Activated CD4-positive, alpha-beta T cell treated with anti-CD3 and anti-CD28 coated beads, Interleukin-2, amount 50 U/mL, for 48 hours (primary cell): ENCODE measurements at places on chromosomes 3 and 15.

DNA sequence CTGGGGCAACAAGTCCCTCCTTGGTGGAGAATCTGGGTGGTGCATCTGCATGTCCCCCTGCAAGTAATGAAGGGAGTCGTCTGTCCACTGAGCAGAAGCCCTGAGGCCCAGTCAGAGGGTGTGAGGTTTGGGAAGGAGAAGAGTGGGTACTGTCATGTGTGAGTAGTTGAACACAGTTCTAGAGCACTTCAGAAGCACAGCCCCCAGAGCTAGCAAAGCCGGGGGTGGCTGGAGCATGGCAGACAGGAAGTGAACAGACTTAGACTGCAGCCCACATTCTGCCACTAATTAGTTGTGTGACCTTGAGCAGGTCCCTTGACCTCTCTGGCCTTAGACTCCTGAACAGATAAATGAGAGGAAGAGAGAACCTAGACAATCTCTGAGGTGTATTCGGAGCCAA is 207.6 kb downstream of the UACA start:
- DNase-seq: no peak

DNA sequence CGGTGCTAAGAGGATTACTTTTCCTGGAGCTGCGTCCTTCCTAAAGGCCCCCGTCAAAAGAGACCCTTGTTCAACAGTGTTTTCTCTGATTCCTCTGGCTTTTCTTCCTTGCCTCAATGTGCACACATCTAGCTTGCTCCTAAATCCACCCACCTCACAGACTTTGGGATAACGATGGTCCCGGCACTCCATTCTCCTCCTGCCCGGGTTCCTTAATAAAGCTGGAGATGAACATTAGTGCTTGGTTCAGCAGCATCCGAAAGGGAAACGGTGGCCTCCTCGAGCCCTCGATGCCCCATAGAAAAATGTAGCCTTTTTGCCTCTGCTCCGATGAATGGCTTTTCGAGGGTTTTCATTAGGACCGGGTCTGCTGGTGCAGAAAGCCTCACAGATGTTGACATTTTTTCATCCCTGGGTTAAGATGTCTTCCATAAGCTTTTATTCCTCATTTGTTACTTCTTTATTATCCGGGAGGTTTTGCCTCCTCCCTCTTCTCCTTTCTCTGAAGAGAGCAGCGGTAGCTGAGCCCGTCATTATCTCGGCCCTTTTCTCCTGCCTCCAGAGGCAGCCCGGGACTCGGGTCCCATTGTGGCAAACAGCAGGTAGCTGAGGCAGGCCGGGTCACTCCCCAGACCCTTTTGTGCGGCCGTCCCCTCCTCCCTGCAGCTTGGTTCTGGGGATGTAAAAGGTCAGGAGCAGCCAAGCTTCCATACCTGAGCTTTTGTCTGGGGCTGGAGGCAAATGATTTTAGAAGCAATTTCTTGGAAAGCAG is 64.6 kb downstream of the CPN2 start:
- DNase-seq: no peak

DNA sequence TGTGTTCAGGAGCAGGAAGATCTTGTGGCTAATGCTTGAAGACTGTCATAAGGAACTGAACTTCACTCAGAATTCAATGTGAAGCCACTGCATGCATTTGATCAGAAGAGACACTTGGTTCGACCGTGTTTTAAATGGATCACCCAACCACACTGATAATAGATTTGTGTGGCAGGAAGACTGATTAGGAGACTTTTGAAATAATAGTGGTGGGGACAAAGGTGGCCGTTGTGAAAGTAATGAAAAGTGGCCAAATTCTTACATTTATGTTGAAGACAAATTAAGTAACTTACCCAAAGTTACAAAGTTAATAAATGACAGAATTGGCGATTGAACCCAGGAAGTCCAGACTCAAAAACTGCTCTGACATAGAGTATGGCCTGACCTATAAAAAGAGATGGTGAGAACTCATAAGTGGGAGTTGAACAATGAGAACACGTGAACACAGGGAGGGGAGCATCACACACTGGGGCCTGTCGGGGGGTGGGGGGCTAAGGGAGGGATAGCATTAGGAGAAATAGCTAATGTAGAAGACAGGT is 286.9 kb upstream of the DNAJC19 start:
- no peak for DNase-seq

DNA sequence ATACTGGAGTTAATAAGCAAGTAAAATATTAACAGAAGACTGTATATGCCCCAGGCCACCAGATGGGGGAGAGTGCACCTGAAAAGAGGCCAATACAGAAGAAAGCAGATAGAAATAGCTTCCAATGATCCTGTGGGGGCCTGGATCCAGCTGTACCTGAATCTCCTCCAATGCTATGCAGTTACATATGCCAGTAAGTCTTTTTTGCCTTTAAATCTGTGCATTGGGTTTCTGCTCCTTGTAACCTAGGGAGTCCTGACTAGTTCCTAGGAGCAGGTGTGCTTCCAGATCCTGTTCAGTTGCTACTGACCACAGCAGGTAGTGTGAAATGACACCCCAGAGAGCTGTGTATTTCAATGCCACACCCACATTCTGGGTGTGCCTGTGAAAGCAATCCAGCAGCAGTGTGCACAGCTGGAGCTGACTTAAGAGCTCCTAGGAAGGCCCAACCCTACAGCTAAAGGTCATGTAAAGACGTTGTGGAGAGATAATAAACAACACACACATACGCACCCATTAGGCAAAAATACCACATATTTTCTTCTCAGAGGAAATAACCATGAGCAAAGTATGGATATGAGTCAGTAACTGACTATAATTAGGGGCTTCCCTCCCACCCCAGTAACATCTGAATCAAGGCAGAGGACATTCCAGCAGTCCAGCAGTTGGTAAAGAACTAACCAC is 62.2 kb upstream of the AKAP13 start:
- no peak for DNase-seq

DNA sequence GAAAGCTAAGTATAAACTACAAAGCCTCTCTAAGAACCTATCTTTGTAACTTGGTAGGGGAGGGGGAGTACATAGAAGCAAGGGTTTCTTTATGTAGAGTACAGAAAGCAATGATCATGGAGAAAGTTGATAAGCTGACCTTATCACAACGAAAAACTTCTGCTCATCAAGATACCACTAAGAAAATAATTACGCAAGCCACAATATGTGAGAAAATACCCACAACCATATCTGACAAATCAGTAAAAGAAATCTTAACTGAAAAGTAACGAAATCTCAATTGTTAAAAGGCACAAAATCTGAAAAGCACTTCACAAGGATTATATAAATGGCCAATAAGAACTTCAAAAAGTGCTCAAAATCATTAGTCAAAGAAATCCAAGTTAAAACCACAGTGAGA is 35.1 kb upstream of the RPS17 start:
- no peak for DNase-seq

DNA sequence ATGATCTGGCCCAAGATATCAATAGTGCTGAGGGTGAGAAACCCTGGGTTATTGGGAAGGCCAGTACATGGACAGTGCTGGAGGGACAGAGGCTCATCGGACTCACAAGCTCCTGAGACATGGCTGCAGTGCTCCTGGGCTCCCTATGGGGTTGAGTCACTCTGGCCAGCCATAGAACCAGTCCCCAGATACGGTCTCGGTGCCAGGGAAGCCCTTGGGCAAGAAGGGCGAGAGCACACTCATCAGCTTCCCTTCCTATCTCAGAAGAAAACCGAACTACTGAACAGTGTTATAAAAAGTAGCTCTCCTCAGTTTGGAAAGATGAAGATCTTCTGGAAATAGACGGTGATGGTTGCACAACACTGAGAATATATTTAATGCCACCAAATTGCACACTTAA is 34.4 kb downstream of the POC1A start:
- no peak for DNase-seq

GRCh38 chr3:71228156-71228866 is 355.2 kb downstream of the FOXP1 start:
- DNase-seq: no peak

GRCh38 chr3:110106805-110107204 is 769.5 kb upstream of the DPPA4 start:
- no peak for DNase-seq

DNA sequence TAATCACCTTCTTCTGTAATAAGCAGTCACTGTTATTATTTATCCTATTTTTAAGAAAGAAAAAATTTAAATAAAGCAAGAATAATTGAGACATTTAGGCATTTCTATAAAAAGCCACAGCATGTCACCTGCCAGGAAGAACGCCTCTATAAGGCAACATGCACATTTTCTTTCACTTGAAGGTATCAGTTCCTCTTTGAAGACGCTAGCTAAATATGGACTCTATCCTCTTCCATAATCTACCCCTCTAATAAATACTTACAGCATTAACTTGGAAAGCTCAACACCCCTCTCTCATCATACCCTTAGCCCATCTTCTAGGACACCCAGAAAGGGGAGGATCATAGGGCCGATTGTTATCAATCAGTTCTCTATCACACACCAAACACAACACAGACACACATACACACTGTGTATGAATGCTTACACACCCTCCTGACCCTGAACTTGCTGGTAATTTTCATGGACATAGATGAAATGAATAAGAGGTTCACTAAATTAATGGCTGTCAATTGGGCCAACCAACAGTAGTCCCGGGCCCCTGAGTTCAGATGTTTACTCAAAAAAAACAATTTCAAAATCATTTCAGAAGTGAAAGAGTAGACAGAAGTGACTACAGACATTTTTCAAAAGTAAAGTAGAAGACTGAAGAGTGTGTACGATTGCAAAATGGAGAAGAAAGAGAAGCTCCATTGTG is 102.5 kb downstream of the ZMAT3 start:
- no peak for DNase-seq

GRCh38 chr3:21734746-21735145 is 16.3 kb downstream of the ZNF385D start:
- no peak for DNase-seq

DNA sequence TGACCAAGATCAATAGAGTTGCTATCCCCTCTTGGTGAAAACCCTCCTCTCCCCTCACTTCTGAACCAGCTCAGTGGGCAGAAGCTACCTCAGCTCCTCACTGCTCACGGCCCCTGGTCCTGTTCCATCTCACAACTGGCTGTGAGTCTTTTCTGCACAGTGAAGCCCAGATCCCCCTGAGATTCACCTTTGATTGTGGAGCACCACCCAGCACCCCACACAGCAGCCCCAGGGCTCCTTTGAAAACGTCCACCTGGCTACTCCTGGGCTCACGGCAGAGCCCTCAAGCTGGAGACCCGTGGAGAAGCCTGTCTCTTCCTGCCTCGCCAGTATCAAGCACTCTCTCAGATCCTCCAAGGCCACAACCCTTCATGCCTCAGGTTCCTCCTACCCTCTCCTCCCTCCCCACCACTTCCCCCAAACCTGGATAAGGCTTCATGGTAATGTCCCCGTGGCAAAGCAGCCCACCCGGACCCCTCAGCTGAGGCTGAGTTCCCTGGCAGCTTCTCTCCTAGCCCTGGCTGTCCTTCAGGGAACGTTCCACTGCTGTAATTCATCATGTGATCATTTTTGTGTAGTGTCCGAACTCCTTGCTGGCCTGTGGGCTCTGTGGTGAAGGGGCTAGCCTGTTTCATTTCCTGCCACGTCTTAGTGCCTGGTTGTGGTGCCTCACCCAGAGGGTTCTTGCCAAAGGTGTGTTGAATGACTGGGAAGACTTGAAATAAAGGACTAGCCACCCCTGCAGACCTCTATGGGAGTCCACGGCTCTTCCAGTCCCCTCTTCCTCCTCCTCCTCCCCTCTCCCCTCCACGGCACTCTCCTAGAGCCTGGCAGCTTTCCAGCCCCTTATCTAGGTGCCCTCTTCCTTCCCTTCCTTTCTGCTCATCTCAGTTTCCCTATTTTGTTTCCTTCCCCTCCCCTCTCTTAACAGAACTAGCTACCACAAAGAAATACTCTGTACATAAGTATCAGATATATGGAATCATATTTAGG is 44.5 kb downstream of the KY start:
- no peak for DNase-seq

DNA sequence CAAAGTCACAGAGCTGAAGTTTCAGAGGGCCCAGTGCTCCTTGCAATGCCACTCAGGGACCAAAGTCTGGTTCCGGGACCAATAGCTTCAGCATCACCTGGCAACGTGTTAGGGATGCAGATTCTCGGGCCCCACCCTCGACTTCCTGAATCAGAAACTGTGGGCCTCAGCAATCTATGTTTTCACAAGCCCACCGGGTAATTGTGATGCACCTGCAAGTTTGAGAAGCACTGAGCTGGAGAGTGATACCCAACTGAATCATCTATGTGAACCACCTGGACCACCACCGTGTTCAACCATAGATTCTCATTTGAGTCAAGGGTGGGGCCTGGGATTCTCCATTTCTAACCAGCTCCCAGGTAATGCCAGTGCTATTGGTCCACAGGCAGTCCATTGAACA is 55.7 kb downstream of the CORO2B start:
- no peak for DNase-seq

DNA sequence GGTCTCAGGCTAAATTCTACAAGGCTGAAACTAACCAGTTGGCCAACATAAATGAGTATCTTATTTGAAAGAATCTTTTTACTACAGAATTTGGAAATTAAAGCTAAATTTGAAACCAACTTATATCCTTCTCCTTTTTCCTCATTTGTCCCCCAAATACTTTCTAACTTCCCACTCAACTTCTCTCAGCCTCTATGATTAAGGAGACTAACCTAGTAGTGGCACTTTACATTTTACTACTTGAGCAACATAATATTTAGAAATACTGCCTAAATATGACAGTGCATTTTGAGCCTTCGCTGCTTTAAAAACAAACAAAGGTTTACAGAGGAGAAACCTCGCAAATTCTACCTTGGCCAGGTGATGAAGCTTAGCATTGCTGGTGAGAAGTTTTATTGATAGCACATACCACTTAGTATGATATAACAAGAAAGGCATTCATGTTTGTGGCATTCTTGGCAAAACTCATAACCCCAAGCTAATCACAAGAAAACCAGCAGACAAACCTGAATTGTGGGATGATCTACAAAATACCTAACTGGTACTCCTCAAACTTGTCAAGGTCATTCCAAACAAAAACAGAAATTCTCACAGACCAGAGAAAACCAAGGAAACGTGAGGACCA is 432.1 kb upstream of the CFAP20DC start:
- DNase-seq: no peak

- no peak for DNase-seq
Observed at GRCh38 chr3:107710851-107711250, 188.1 kb downstream of the BBX start.

GRCh38 chr15:66822114-66822513 is 120.1 kb downstream of the SMAD6 start:
- DNase-seq: no peak

DNA sequence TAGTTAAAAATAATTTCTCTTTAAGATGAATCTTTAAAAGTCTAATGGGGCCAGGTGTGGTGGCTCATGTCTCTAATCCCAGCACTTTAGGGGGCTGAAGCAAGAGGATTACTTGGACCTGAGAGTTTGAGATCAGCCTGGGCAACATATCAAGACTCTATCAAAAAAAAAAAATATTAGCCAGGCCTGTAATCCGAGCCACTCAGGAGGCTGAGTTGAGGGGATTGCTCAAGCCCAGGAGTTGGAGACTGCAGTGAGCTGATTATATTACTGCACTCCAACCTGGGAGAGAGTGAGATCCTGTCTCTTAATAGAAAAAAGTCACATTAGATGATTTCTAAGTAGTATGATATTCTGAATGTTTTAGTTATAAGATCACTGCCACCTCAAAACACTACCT is 322.0 kb upstream of the MANF start:
- no peak for DNase-seq
